ENCODE measurements at places on chromosomes 12 and 14. TPM values are rescaled to one million over a fixed set of nuclear protein-coding genes. Genes with fewer than 3 reads are reported as not detected.

DNA sequence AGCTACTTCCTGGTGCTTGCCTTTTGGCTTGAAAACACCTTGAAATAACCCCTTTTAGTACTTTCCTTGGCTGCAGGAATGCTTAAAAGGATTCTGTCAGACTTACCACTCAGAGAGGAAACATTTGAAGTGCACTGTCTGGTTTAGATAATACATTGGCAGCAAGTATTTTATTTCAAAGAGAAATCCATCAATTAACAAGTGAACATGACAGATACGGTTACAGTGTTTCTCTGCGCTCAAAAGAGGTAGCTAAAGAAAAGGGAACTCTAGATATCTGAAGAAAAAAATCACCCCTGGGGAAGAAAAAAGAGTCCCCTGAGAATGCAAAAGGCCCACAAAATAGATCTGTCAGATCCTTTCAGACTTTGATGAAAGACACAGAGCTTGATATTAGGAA, 421.9 kb downstream of the LRFN5 start:
- H3K4me3 ChIP-seq, result no peak overlapping the region
- no peaks in the 10 kb centered on the region for H3K36me3 ChIP-seq
- no peak overlapping the region for H3K27ac ChIP-seq
- no peaks in the 10 kb centered on the region for H3K4me1 ChIP-seq

DNA sequence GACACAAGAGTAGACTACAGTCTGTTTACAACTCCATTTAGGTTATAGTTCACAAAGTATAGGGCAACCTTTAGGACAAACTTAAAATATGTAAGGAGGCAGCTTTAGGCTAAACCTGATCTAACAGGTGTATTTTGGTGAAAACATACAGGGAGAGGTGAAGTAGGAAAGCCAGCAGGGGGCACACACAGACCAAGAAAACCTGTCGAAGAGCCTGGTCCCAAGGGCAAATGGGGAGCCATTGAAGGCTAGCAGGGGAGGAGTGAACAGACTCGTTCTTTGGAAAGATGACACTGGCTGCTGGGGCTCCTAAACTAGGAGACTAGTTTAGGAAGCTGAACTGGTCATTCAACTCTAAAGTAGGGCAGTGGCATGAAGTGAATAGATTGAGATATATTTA, 138.8 kb upstream of the WSCD2 start:
- no peak overlapping the region for H3K4me3 ChIP-seq
- 0 out of 2 replicates have a peak, but pooled peaks cover 5% of the 10 kb centered on the region for H3K27me3 ChIP-seq

CCDC85C gene
- total RNA-seq, result 42.3 TPM

DNA sequence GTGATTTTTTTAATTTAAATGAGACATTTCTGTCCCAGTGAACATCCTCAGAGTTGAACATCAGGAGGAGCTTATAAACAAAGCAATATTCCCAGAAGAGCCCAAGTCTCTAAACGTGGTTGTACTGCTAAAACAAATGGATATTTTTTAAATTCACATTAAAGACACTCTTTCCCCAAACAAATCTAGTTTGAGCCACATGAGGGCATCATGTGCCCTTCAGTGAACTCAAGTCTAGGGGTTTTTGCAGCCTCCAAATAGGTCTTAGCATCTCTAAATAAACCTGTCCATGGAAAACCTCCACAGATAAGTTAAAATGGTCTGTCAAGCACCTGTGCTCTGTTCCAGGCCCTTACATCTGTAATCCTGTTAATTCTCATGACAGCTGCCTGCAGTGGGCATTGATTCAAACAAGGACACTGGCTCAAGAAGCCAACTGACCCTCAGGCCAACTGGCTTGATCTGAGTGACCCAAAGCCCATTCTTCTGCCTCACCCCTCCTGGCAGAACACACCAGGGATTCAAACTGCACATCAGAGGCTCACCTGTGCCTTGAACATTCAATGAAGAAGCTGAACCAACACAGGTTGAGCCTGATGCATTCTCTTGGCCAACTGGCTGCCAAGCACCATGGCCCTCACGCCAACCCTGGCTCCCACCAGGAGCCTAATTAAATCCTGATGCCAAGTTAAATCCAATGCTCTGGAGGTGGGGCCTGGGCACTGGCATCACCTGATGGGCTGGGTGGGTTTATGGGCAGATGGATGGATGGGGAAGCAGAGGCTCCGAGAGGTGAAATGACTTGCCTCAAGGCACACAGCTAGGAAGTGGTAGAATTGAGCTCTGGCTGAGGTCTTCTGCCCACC, 8.6 kb downstream of the ISCU start:
- no peak overlapping the region for H3K27ac ChIP-seq
- peak; percentile 28 for DNase-seq
- no peaks in the 10 kb centered on the region for H3K27me3 ChIP-seq
- peaks cover 19% of the 10 kb centered on the region for H3K36me3 ChIP-seq

GRCh38 chr12:53217051-53217930, 10.2 kb upstream of the ITGB7 start:
- DNase-seq, result no peak
- H3K4me1 ChIP-seq, result peaks cover 25% of the 10 kb centered on the region
- no peak overlapping the region for H3K4me3 ChIP-seq
- no peaks in the 10 kb centered on the region for H3K27me3 ChIP-seq
- H3K27ac ChIP-seq, result peak overlapping the region; percentile 46
- peaks cover 13% of the 10 kb centered on the region for H3K36me3 ChIP-seq

All from HCT116 (cell line).